ENCODE measurements at places on chromosomes 12 and 14. TPM values are rescaled to one million over a fixed set of nuclear protein-coding genes. Genes with fewer than 3 reads are reported as not detected.

The KRT73 gene
- total RNA-seq, result not detected

The UNC79 gene
- 0.33 TPM for total RNA-seq

The FGF6 gene
- total RNA-seq, result not detected

The CEBPE gene
- total RNA-seq, result not detected

The KRT5 gene
- 6.7 TPM for total RNA-seq

All from smooth muscle cell of trachea (primary cell).